ENCODE measurements at places on chromosomes 1 and 21. TPM values are rescaled to one million over a fixed set of nuclear protein-coding genes. Genes with fewer than 3 reads are reported as not detected.

The EXTL2 gene
- total RNA-seq = 3.0 TPM

The PGBD5 gene
- total RNA-seq = 0.02 TPM

The TBX15 gene
- total RNA-seq = not detected

The NEK2 gene
- 42.4 TPM for total RNA-seq

The FPGT gene
- total RNA-seq = 10.4 TPM

The C1orf56 gene
- total RNA-seq = 1.8 TPM

The AKR1A1 gene
- 184 TPM for total RNA-seq

The CDK18 gene
- total RNA-seq = 2.6 TPM

The USP21 gene
- 25.4 TPM for total RNA-seq

The EVA1C gene
- 9.3 TPM for total RNA-seq

The MNDA gene
- not detected for total RNA-seq

The OR10Z1 gene
- not detected for total RNA-seq

The SLC5A9 gene
- total RNA-seq = not detected

The ETV3L gene
- not detected for total RNA-seq

The MUTYH gene
- total RNA-seq = 49.2 TPM

The BMP8B gene
- total RNA-seq = 0.53 TPM

The TMPRSS3 gene
- 47.6 TPM for total RNA-seq

The IFI44L gene
- 38.3 TPM for total RNA-seq

Data from activated CD4-positive, alpha-beta memory T cell treated with anti-CD3 and anti-CD28 coated beads for 36 hours (primary cell).